ENCODE measurements at places on chromosomes 16 and 17.

DNA sequence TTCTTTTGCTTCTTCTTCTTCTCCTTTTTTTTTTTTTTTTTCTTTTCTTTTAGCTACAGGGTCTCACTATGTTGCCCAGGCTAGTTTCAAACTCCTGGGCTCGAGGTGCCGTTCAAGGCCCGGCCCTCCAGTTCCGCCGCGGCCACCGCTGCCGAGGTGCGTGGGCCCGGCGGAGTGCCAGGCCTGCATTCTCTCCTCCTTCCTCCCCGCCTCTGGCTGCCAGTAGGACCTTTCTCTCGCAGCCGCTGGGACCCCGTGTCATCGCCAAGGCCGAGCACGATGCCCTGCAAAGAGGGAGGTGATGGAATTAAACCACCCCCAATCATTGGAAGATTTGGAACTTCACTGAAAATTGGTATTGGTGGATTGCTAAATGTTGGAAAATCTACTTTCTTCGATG lies 195.8 kb downstream of the CDRT15L2 start:
- no peak for DNase-seq

- DNase-seq, result no peak
Measured at GRCh38 chr17:10216213-10216938, 18.0 kb upstream of the GAS7 start.

GRCh38 chr16:84166796-84167695 lies 19.8 kb downstream of the TAF1C start:
- no peak for DNase-seq

GRCh38 chr17:66040402-66040801 lies 151.5 kb downstream of the CEP112 start:
- no peak for DNase-seq

- no peak for DNase-seq
Measured at GRCh38 chr16:26071101-26071866, 379.5 kb downstream of the HS3ST4 start.

GRCh38 chr17:75551266-75551665 lies 25.8 kb downstream of the LLGL2 start:
- no peak for DNase-seq

DNA sequence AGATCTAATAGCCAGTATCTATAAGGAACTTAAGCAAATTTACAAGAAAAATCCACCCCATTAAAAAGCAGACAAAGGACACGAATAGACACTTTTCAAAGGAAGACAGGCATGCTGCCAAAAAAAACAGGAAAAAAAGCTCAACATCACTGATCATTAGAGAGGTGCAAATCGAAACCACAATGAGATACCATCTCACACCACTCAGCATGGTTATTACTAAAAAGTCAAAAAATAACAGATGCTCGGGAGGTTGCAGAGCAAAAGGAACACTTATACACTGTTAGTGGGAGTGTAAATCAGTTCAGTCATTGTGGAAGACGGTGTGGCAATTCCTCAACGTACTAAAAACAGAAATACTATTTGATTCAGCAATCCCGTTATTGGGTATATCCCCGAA lies 9.6 kb downstream of the STX8 start:
- DNase-seq, result peak; percentile 56

- DNase-seq, result no peak
Measured at GRCh38 chr16:27214084-27214961, 11.0 kb downstream of the KDM8 start.

DNA sequence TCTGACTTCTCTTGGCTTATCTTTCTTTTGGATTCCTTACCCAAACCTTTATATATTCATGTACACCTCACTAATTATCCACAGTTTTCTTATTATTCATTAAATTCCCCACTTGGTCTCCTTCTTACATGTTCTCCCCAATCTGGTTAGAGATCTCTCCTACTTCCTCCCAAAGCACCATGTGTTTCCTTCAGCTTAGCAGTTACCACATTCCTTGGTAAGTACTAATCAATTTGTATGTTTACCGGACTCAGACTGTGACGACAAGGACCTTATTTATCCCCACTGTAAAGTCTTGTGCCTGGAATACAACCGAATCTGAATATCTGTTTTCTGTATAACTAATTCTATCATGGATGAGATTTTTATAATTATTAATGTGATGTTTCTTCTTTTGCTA lies 389.5 kb downstream of the KCNJ2 start:
- peak; percentile 1 for DNase-seq

DNA sequence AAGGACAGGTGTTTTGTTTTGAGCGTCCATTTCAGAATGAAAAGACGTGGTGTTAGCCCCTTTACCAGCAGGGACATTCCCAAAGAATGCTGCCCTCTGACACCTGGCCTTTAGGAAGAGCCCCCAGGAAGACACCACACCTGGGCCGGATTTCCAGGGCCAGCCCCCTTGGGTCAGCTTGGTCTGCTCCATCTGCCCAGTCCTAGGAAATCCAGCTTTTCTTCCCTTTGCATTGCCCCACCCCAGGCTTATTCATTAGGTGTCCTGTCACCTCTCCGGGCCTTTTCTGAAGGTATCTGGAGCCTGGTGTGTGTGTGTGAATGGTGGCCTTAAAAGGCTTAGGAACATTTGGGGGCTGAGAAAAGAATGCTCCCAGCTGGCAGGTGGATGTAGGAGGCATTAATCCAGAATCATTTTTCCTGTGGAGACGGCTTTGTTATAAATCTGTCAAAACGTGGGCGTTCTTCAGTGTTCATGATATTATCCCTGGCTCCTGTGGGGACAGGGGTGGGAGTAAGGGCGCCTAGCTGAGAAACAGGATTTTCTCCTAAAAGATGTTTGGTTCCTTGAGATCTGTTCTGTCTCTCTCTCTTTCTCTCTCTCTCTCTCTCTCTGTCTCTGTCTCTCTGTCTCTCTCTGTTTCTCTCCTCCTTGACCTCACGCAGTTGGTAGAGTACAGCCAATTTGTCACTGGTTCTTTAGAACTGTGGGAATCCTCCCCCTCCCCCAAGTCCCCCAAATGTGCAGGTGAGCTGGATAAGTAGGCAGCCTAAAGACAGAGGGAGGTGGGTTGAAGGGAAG lies 84.0 kb downstream of the NTN1 start:
- no peak for DNase-seq

- DNase-seq, result no peak
Measured at GRCh38 chr17:64244165-64244564, 18.9 kb downstream of the TEX2 start.

DNA sequence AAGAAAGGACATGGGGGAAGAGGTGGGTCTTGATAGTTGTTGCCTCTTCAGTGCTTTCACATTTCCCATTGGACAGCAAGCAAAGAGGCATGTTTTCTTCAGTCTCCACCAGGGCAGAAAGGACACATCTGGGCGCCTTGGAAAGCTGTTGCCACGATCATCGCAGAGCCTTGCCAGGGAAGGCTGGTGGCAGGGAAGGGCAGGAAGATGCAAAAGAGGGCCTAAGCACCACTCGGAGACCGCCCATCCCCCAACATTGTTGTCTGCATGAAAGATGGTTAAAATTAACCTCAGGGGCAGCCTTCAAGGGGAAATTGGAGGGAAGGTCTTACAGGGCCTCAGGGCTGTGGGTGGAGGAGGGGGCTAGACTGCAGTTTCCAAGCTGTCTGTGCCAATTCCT lies 114.2 kb downstream of the SOX9 start:
- no peak for DNase-seq

DNA sequence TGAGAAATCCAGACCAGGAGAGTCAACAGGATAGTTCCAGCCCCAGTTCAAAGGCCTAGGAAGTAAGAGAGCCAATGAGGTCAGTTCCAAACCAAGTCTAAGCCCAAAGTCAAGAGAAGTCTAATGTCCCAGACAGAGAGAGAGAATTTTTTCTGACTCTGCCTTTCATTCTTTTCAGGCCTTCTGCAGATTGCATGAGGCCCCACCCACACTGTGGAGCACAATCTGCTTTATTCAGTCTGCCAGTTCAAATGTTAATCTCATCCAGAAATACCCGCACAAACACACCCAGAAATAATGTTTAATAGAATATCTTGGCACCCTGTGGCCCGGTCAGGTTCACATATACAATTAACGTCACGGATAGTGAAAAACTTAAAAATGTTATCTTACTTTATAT lies 962.4 kb upstream of the SOX9 start:
- no peak for DNase-seq

- DNase-seq, result no peak
Measured at GRCh38 chr17:27565874-27566670, 64.9 kb upstream of the LGALS9 start.

- peak; percentile 57 for DNase-seq
Measured at GRCh38 chr17:78364436-78365281, 4.8 kb upstream of the SOCS3 start.

GRCh38 chr17:33922971-33923370 lies 332.1 kb upstream of the CCL2 start:
- DNase-seq, result no peak

- no peak for DNase-seq
Measured at GRCh38 chr17:6948976-6949375, 46.9 kb upstream of the ALOX12 start.

GRCh38 chr16:27786221-27786922 lies 236.4 kb downstream of the KATNIP start:
- no peak for DNase-seq

- DNase-seq, result no peak
Measured at GRCh38 chr17:65990593-65990992, 201.3 kb downstream of the CEP112 start.

- DNase-seq, result no peak
Measured at GRCh38 chr17:2107050-2107449, 52.1 kb downstream of the HIC1 start.

- no peak for DNase-seq
Measured at GRCh38 chr16:23420011-23420410, 33.0 kb downstream of the COG7 start.

GRCh38 chr17:79437081-79437480 lies 173.8 kb downstream of the RBFOX3 start:
- DNase-seq, result no peak

Measured in KBM-7 (cell line).